Activated CD4-positive, alpha-beta memory T cell treated with anti-CD3 and anti-CD28 coated beads for 36 hours (primary cell): ENCODE measurements at places on chromosomes 2 and 18. TPM values are rescaled to one million over a fixed set of nuclear protein-coding genes. Genes with fewer than 3 reads are reported as not detected.

Gene GALR1
- not detected for total RNA-seq

Gene AGXT
- total RNA-seq = not detected

Gene POU3F3
- total RNA-seq = not detected

Gene UGT1A3
- total RNA-seq = not detected
